ENCODE measurements at places on chromosomes 2 and 18. TPM values are rescaled to one million over a fixed set of nuclear protein-coding genes. Genes with fewer than 3 reads are reported as not detected.

- no peaks in the 10 kb centered on the region for H3K27me3 ChIP-seq
- no peaks in the 10 kb centered on the region for H3K4me1 ChIP-seq
- DNase-seq, result no peak
- H3K4me3 ChIP-seq, result no peak overlapping the region
- H3K36me3 ChIP-seq, result peaks cover 17% of the 10 kb centered on the region
- no peak overlapping the region for H3K27ac ChIP-seq
Observed at GRCh38 chr2:222609381-222609780, 46.5 kb downstream of the FARSB start.

GAL3ST2 gene
- 0.10 TPM for polyA plus RNA-seq

DNA sequence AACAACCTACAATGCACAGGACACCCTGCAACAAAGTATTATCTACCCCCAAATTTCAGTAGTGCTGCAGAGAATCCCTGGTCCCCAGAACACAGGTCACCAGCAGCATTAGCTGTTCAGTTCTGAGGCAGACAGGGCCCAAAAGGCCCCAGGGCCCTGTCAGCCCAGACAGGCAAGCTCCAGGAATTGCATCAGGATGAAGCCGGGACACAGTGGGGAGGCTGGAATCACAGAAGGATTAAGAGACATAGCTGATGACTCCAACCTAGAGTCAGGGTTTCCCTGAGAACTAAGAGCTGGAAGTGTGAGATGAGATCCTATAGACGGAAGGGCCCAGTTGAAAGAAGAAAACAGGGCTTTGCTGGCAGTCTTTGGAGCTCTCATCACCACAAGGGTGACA lies 148.1 kb downstream of the GALNT14 start:
- H3K36me3 ChIP-seq, result no peaks in the 10 kb centered on the region
- no peak overlapping the region for H3K4me3 ChIP-seq
- no peaks in the 10 kb centered on the region for H3K4me1 ChIP-seq
- DNase-seq, result no peak
- no peaks in the 10 kb centered on the region for H3K27me3 ChIP-seq

PLCD4 gene
- 0.25 TPM for polyA plus RNA-seq

ABCG5 gene
- not detected for polyA plus RNA-seq

All from B cell (primary cell).